Cerebellar nuclear complex (tissue), 1 donor: ENCODE measurements at places on chromosomes 3 and 15.

- no peak for DNase-seq
Measured at GRCh38 chr3:48215876-48216275, 7.4 kb upstream of the CAMP start.

- DNase-seq = no peak
Measured at GRCh38 chr15:72227192-72227586, 3.8 kb downstream of the PKM start.

GRCh38 chr15:52289629-52290081 is 5.9 kb downstream of the MYO5C start:
- no peak for DNase-seq

DNA sequence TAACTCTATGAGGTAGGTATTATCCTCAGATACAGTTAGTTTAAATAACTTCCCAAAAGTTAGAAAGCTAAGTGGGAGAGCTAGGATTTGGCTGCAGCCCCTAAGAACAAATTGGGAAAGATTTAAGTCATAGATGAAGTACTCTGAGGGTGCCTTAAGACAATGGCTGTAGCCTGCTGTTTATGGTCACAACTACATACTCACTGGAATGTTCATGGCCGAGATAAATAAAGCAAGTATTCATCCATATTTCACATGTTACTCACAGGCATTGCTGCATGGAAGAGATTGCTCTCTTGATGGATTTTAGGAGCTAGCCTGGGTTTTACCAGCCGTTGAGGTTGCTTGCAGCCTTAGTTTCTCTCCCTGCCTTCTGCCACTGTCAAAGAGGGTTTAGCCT is 145.0 kb downstream of the CMSS1 start:
- no peak for DNase-seq
